Forelimb muscle (tissue), 1 donor: ENCODE measurements at places on chromosomes 13 and 19. TPM values are rescaled to one million over a fixed set of nuclear protein-coding genes. Genes with fewer than 3 reads are reported as not detected.

KLF1 gene
- 0.42 TPM for polyA plus RNA-seq

DNA sequence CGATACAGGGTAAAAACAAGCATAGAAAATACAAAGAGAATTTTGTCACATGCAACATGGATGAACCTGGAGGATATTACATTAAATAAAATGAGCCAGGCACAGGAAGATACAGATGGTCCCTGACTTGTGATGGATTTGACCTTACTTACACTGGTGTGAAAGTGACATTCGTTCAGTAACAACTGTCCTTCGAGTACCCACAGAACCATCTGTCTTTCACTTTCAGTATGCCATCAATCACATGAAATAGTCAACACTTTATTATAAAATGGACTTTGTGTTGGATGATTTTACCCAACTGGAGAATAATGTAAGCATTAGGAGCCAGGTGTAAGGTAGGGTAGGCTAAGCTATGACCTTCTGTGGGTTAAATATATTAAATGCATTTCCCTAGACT, 51.5 kb downstream of the ZNF787 start:
- DNase-seq: no peak

DNA sequence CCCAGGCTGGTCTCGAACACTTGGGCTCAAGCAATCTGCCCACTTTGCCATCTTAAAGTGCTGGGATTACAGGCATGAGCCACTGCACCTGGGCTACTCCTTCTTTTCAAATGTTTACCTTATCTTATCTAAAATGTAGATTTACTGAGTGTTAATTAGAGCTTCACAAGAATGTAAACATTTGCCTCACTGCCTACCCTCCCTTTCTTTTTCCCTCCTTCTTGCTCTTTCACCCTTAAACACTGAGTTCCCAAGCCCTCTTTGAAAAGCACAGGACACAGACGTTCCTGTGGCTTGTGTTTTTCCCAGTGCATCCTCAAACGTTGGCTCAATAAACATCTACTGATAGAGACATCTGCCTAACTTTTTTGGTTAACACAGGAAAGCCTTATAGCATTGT, 32.7 kb upstream of the CYSLTR2 start:
- DNase-seq: no peak

- no peak for DNase-seq
Measured at GRCh38 chr13:44801990-44802389, 187.3 kb downstream of the NUFIP1 start.

GRCh38 chr13:24275041-24275440, 34.3 kb upstream of the C1QTNF9 start:
- no peak for DNase-seq

GRCh38 chr13:113452942-113453901, at the start of gene ADPRHL1:
Gene ADPRHL1, minus strand, starts transcription at chr13:113453488. Its CDS starts 51 bp downstream, at chr13:113453437.
- no peak for DNase-seq

GRCh38 chr13:65999411-65999810, 1230.7 kb downstream of the PCDH9 start:
- no peak for DNase-seq

DNA sequence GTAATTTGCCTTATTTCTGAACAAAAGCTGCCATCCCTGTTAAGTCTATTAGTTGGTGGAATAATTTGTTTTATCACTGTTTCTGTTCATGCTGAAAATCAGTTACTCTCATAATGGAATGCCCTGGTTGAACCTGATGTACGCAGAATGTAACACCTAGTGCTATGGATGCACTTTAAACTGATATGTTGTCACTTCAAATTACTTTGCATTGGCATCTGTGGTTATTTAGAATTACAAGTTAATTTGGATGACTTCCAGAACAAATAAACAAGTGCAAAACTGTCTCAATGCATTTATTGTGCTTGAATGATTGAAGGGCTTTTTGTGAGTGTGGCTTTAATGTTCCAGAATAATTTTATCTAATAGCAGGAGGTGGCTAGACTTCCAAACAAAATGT, 368.2 kb upstream of the SLITRK5 start:
- no peak for DNase-seq

DNA sequence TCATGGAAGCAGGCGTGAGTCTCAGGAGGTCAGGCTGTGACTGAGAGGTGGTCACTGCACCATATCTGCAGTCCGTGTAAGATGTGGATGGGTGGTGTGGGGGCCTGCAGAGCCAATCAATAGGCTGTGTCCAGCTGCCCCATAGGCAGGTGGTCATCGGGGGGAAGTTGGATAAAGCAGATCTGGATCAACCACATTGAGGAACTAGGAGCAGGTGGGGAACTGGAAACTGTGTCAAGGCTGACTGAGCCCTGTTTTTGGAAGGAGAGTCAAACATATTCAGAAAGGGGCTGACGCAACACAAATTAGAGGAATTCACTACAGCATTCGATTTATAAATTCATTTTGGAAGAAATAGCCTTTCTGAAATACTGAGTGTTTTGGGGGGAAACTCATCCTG, 15.0 kb downstream of the CLEC4M start:
- no peak for DNase-seq

DNA sequence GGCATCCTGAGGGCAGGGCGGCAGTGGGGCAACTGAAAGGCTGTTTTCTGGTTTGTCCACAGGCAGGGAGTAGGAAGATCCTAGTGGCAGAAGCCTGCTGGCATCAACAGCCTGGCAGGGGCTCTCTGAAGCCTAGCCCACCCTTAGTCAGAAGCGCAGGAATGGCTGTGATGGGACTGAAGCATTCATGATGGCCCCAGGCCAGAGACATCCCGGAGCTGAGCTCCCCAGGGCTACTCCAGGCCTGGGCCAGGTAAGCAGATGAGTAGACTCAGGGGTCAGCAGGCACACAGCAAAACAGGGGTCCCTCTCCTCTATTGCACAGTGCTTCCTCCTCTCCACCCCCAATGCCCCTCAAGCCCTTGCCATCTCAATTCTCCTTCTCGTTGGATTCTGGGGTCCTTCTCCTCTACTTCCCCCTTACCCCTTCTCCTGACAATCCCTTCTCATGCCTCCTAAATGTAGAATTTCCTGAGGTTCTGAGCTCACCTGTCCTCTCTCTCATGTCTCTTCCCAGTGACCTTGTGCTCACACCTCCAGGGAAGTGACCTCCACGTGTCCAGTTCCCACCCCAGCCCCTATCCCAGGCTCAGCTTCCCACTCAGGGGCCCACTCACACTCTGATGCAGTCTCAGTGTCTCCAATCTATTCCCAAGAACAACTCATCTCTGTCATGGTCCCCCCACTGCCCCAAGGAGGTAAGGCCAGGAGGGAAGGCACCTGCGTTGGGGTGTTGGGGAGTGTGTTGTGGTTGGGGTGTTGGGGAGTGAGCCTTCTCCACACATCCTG, 158.7 kb upstream of the ZNF507 start:
- DNase-seq: no peak

CBLC gene
- not detected for polyA plus RNA-seq

MAST1 gene
- 0.52 TPM for polyA plus RNA-seq

GRCh38 chr13:106163426-106163825, 372.0 kb downstream of the EFNB2 start:
- no peak for DNase-seq

- no peak for DNase-seq
Measured at GRCh38 chr13:62209529-62209928, 793.9 kb upstream of the PCDH20 start.

DNA sequence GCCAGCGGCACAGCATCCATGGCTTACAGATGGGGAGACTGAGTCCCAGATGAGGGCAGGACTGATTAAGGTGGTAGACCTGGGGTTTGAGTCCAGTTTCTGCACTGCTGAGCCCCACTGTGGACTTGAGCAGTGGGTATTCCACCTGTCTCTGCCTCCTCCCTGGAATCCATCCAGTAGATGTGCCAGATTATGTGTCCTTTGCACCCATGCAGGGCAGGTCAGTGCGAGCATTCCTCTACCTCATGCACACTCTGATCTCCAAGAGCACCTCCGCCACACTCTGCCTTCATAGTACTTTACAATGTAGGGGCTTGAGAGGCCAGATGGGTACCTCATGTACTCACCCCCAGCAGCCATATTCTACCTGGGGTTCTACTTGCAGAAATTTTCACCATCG, 10.0 kb downstream of the ZSCAN22 start:
- DNase-seq: no peak

KIR2DL1 gene
- polyA plus RNA-seq: not detected

- DNase-seq: no peak
Measured at GRCh38 chr19:32336259-32337083, 8.9 kb upstream of the ZNF507 start.
